Astrocyte of the spinal cord (primary cell): ENCODE measurements at places on chromosomes 16 and 17.

- DNase-seq, result no peak
Measured at GRCh38 chr16:23796941-23797340, 38.8 kb upstream of the PRKCB start.

- DNase-seq, result no peak
Measured at GRCh38 chr16:52874042-52874441, 178.7 kb downstream of the CHD9NB start.

GRCh38 chr17:34527908-34528470 lies 51.4 kb upstream of the TMEM132E start:
- no peak for DNase-seq

GRCh38 chr16:78177987-78178386 lies 78.5 kb downstream of the WWOX start:
- DNase-seq, result no peak

DNA sequence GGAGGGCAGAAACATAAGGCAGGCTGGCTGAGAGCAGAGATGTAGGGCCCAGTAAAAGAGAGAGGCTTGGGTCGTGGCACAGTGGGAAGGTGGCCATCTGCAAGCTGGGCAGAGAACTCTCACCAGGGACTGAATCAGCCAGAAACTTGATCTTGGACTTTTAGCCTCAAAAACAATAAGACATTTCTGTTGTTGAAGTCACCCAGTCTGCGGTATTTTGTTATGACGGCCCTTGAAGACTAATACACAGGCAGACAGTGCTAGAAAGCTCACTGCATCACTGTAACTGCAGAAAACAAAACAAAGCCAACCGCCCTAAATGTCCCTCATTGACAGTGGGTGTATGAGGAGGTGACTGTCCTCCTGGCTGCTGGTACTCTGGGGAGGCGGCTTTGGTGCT lies 3.9 kb upstream of the JPH3 start:
- DNase-seq, result no peak

GRCh38 chr17:40345161-40345993 lies 19.2 kb downstream of the GJD3 start:
- DNase-seq, result peak; percentile 68

- peak; percentile 74 for DNase-seq
Measured at GRCh38 chr17:4899341-4900230, at the start of gene C17orf107. C17orf107 (plus strand) TSS chr17:4899536; CDS start chr17:4899763, 227 bp downstream.

- DNase-seq, result peak; percentile 45
Measured at GRCh38 chr16:27321013-27321915, 7.5 kb downstream of the IL4R start.

- DNase-seq, result peak; percentile 17
Measured at GRCh38 chr17:7043497-7044198, at the start of gene SLC16A11. SLC16A11 (minus strand) TSS chr17:7044092; CDS start chr17:7043513, 579 bp downstream.

- no peak for DNase-seq
Measured at GRCh38 chr17:4332296-4332970, 34.0 kb downstream of the UBE2G1 start.

DNA sequence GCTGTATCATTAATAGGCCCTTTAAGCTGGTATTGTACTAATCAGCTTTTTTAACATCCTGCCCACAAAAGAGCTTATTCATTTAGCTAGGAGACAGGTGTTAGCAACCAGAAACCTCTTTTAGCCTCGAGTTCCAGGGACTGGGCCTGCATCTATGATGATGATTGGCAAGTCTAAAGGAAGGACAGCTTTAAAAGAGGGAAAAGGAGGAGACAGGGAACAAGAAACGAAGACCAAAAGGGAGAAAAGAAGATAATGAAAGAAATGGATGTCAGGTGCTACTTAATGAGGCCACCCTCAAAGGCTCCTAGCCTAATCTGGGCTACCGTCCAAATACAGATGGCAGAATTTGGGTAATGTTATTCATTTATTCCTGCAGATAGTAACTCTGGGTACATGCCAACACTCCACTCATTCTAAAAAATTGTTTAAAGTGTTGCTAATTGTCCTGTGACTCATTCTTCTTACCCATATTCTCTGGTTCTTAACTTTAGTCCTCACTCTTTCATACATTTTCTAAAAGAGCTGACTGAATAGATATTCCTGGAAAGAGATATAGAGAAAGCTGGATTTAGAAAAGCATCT lies 18.7 kb upstream of the RFFL start:
- DNase-seq, result peak; percentile 77

DNA sequence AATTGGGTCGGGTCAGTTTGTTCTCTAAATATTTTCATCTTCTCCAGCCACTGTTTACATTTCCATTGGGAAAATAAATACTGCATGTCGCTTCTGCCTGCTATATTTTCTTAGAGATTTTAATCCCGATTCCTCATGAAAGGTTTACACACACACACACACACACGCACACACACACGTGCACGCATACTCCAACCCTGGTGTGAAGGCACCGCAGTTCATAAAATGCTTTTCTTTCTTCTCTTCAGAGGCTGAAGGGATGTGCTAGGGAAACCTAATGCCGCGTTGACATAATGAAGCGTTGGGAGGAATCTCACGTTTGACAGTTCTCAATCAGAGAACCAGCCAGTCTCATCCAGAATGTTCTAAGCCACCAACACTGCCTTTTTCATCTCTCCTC lies 222.9 kb upstream of the IRX3 start:
- no peak for DNase-seq

- DNase-seq, result peak; percentile 20
Measured at GRCh38 chr16:89863741-89864526, 9.5 kb upstream of the TCF25 start.

DNA sequence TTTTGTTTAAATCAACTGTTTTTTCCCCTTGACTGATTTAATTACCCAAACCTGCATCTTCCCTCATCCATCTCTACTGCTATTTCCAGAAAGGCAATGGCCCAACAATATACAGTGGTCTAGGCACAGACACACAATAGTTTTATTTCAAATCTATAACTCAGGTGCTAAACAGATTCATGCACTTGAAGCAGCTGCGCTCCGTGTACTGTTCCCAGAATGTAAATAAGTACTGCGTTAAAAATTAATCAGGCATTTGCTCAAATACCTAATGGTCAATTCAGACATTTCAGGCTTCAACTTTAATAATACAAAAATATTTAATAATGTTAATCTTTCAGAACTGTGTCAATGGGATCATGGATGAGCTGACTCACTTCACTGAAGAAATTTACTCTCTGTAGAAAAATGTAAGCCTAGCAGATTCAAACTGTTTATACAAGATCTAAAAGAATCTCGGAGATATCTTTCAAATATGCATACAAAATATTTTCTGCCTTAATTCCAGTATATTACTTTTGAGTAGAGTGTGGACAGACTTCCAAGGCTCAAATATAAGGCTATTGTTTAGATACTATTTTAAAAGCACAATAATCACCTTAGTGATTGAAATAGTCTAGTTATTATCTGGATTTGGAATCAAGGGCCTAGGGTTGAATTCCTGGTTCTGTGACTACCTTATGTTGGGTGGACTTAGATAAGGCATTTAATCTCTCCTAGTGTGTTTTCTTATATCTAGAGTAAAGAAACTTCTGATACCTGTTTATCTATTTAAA lies 97.4 kb upstream of the PSMD7 start:
- DNase-seq, result no peak

GRCh38 chr17:4605826-4606225 lies 21.5 kb downstream of the SMTNL2 start:
- peak; percentile 80 for DNase-seq
